ENCODE measurements at places on chromosomes 6 and 20.

- DNase-seq: no peak
These were observed 25.2 kb upstream of the MYLIP start for GRCh38 chr6:16103722-16104121.

GRCh38 chr6:110543106-110543505, 66.7 kb upstream of the SLC22A16 start:
- DNase-seq: no peak

DNA sequence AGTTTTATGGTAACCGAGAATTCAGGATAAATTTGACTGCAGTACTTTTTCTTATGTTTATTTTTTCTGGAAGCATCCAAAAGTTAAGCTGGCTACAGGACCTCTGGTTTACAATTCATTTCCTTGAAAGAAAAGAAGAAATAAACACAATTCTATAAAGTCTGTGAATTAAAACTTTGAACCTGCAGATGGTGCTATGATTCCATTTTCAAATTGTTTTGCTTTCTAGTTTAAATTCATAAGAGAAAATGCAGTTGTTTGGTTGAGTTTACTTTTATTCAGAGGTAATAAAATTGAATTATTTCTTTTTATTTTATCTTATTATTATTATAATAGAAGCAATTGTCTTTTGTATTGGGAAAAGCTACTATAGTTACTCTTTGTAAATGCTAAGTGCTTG, 1.8 kb upstream of the VIP start:
- DNase-seq: peak; percentile 44

GRCh38 chr20:25659999-25660398, 36.2 kb upstream of the NANP start:
- no peak for DNase-seq

GRCh38 chr6:33761922-33762629, 15.4 kb upstream of the IP6K3 start:
- DNase-seq: peak; percentile 71

- DNase-seq: no peak
These were observed 143.5 kb upstream of the MOCS1 start for GRCh38 chr6:40077736-40078135.

DNA sequence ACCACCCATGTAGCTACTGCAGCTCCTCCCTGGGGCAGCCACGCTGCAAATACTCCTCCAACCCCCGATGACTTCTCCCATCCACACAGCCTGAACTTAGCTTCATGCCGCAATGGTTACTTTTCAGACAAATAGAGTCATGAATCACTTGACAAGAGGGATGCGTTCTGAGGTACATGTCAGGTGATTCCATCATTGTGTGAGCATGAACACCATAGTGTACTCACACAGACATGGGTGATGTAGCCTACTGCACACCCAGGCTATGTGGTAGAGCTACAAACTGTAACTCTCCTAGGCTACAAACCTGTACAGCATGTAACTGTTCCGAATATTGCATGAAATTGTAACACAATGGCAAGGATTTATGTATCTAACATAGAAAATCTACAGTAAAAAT, 298.5 kb upstream of the SLC35B3 start:
- DNase-seq: no peak

GRCh38 chr6:7906741-7907140, 3.8 kb downstream of the TXNDC5 start:
- DNase-seq: no peak

- no peak for DNase-seq
These were observed 7.7 kb downstream of the CCN6 start for GRCh38 chr6:112061605-112062004.

DNA sequence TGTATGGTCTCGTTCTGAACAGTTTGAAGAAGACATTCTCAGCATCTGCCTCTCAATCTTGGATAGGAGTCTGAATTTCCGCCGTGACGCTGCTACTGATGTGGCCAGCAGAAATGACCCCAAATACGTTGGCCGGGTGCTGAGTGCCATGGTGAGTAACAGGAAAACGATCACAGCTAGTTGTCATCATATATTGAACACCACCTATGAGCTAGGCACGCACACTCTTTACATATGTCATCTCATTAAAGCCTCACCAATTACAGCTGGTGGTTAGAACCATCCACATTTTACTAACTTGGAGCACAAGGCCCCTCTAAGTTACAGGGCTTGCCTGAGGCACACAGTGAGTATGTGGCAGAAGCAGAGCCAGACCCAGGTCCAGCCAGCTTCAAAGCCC, 17.1 kb downstream of the TGM3 start:
- no peak for DNase-seq

- DNase-seq: no peak
These were observed 53.0 kb downstream of the LINC00237 start for GRCh38 chr20:21053002-21053762.

- no peak for DNase-seq
These were observed 17.2 kb upstream of the SCML4 start for GRCh38 chr6:107841275-107841670.

- no peak for DNase-seq
These were observed 537 bp downstream of the PRR3 start for GRCh38 chr6:30557683-30557981.

DNA sequence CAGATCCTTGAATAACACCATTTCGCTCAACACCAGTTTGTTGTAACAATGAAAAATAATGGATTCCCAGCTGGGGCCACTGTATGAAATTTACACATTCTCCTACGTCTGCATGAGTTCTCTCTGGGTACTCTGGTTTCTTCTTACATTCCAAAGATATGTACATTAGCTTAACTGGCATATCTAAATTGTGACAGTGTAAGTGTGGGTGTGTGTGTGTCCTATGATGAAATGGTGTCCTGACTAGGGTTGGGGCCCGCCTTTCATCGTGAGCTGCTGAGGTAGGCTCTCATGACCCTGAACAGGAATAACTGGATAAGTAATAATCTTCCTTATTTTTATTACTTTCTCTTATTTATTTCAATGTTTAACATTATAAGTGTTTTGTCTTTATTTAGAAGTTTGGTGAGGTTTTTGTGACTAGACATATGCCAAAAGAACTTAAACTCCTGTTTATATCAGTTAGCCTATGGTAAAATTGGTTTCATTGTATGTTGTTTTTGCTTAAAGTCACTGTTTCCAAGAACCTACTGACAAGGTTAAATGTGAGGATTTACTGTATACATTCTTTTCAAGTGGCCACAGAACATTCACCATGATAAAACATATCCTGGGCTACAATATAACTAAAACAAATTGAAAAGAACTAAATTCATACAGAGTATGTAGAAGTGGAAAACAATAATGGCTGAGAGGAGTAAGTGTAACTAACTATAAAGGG, 42.4 kb downstream of the RBL1 start:
- DNase-seq: no peak

DNA sequence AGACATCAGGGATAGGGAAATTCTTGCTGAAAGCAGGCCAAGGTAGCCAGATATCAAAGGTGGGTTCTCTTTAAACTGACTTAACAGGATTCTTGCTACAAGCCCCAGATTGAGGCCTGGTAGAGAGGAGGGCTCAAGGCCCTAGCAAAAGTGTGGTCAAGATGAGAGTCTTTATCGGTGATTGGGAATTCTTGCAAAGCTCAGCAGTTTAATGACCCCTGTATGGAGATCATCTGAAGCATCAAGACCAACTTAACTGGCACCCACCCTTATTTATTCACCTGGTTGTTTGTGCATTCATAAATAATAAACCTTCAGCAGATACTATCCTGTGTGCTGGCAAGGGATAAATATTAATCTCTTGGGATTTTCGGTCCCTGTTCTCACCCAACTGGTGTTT, 6.3 kb downstream of the FAM120B start:
- DNase-seq: no peak

GRCh38 chr6:147310521-147310920, 106.3 kb downstream of the STXBP5 start:
- no peak for DNase-seq

DNA sequence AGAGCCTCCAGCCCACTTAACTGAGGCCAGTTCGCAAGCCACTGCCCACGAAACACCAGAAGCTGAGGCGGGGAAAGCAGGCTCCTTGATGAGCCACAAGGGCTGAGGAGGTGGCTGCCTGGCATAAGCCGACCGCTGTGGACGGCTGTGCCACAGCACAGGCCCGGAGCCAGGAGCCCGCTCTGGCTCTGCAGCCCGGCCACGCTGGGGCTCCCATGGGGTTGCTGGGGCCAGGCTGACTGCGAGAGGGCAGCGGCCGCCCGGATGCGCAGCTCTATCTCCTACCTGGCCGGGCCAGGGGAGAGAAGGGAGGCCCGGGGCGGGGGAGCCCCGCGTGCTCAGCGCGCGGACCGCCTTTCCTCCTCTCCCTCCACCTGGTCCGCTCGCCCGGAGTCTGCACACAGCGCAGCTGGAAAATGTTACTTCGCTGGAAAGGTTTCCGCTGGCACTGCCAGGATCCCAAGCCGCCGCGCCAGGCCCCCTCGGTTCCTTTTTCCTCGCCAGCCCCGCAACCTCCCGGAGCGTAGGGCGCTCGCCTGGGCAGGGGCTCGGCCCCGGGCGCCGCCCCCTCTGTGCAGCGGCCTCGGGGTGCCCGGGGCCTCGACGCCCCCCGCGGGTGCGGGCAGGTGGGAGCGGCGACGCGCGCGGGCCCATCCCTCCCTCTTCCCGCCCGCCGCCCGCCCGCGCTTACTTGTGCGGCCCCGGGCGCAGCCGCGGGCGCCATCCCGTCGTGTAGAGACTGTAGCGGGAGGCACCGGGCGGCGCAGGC, 657 bp downstream of the EMILIN3 start:
- DNase-seq: no peak

DNA sequence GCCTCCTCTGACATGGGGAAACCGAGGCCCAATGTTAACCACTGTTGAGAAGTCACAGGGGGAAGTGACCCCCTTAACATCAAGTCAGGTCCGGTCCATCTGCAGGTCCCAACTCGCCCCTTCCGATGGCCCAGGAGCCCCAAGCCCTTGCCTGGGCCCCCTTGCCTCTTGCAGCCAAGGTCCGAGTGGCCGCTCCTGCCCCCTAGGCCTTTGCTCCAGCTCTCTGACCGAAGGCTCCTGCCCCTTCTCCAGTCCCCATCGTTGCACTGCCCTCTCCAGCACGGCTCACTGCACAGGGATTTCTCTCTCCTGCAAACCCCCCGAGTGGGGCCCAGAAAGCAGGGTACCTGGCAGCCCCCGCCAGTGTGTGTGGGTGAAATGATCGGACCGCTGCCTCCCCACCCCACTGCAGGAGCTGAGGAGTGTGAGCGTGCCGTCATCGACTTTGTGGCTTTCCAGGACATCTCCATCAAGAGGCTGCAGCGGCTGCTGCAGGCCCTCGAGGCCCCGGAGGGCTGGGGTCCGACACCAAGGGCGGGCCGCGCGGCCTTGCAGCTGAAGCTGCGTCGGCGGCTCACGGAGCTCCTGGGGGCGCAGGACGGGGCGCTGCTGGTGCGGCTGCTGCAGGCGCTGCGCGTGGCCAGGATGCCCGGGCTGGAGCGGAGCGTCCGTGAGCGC, 1.6 kb downstream of the TNFRSF6B start:
- no peak for DNase-seq

GRCh38 chr6:100469101-100469859, 4.6 kb upstream of the SIM1 start:
- no peak for DNase-seq

DNA sequence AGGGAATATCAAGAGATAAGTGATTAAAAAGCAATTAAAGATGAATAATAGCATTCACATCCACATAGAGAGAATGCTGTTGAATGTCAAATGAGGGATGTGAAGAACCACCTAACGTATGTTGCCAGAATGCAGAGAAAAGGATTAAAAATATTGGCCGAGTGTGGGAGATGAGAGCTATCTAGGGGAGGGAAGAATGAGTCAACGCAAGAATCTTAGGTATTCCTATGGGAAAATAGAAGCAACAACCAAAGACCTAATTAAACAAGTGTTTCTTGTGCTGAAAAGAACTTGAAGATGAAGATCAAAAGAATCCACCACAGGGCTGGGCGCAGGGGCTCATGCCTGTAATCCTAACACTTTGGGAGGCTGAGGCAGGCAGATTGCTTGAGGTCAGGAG, 12.2 kb upstream of the RSPH3 start:
- no peak for DNase-seq

DNA sequence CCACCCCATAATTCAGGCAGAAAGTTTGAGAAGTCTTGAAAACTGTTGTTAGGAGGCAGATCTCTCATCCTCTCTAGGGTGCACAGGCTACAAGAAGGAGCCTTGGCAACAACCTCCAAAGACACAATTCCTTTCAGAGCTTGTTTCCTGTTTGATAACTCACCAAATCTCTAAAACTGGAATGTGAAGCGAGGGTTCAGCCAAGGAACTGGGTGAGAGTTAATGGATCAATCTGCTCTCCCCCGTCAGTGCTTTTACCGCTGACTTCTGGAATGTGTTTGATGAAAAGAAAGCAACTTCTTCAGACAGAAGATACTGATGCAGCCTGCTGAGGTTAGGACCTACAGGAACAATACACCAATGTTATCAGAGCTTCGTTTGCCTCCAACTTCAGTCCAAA, 171.8 kb upstream of the BMP2 start:
- DNase-seq: no peak

DNA sequence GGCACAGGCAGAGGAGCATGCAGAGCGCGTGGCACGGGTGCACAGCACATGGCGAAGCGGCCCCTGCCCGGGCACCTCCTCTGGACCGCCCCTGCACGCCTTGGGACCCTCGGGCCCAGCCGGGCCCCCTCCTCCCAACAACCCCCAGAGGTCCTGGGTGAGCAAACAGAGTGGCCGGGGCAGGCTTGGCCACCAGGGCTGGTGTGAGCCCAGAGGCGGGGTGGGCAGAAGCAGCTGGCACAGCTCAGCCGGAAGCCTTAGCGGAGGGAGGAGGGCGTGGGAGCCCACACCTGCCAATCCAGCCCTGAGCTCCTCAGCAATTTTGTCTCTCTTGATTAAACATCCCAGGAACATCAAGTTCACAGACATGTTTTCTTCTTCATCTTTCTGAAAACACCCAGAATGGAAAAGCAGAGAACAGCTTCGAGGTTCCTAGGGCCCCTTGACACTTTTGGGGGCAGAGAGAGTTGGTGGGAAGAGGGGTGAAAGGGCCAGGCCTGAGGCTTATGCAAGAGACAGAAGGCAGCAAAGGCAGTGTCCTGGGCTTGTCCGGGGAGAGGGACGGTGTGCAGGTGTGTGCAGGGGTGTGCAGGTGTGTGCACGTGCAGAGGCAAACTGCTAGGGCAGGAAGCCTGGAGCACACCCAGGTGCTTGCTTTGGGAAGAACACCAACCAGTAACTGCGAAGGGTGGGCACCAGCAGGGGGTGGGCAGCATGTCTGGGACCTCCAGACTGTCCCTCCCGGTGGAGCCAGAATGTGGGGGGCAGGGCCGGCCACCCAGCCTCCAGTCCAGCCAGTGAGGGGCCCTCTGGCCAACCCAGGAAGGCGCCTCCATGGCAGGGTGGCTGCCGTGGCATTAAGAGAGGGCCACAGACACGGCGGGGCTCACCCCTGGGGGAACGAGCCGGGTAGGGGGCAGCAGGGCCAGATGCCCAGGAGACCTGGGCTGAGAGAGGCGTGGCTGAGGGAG, 4.8 kb downstream of the HRH3 start:
- DNase-seq: no peak

DNA sequence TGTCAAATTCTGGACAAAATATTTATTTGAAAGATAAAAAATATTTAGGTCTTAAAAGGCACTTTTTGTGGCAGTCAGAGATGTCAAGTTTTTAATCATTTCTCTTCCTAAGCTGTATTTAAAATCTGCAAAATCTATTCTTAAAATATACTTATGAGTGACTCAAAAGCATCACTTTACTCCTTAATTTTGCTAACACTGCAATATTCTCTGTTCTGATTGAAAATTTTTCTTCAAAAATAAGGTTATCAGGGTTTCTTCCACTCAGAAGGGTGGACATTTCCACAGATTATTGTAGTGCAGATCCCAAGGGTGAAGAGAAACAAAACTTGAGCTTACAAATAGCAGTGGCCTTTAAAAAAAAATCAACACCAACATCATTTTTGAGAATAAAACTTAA, 27.5 kb downstream of the PLEKHG1 start:
- no peak for DNase-seq

Measured in KBM-7 (cell line).